ENCODE measurements at places on chromosomes 7 and 10.
A peak's percentile ranks its signal among the peaks of the same experiment; 100 is the strongest.

- peak; percentile 89 for DNase-seq
These were observed at the start of gene ATXN7L1 for GRCh38 chr7:105876091-105876963. Gene ATXN7L1 (minus strand): TSS chr7:105876599. CDS start chr7:105876558, 41 bp downstream.

DNA sequence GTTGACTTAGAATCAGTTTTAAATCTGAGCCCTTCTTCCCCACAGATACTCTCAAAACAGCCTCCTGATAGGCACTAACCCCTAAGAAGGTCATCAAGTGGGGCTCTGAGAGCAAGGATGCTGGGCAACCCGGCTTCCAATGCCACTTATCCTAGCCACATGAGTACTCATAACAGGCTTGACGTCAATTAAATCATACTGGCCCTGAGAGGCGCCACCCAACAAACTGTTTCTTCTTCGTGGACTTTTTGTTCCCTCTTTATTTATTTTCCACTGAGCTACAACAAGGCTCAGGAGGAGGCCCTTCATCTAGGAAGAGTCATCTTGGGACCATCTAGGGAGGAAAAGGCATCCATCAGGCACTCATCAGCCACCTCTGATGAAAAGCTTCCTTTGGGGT, 255.9 kb downstream of the KCNMA1 start:
- DNase-seq = no peak

DNA sequence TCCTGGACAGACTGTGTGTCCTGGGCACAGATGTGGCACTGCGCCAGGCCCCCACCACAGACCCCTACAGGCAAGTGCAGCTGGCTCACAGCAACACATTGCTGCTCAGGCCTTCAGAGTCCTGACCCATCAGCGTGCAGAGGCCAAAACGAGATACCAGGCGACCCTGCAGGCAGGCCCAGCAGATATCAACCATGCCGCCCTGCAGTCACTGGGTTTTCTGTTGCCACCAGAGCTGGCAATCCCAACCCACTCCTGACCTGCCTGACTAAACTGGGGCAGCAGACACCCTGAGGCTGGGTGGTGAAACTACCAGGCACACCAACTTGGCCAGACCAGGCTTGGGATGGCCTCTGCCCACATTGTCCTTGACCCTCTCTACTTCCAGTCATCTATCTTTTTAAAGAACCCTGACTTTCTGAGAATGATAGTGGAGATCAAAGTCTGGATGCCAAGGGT, 20.3 kb downstream of the ZCCHC24 start:
- DNase-seq = no peak

- DNase-seq = no peak
These were observed 35.5 kb downstream of the KDM7A start for GRCh38 chr7:140141256-140141655.

DNA sequence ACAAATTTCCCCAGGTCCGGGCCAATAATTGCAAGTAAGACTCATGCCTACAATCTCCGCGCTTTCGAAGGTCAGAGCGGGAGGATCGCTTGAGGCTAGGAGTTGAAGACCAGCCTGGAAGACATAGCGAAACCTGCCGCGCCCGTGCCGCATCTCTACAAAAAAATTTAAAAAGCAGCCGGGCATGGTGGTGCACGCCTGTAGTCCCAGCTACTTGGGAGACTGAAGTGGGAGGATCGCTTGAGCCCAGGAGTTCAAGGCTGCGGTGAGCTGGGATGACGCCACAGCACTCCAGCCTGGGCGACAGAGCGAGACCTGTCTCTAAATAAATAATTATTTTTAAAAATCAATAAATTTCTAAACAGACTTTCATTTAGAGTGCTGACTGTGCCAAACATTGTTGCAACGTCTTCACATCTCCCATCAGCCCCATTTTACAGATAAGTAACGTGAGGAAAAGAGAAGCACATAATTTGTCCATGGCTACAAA, 494 bp upstream of the CFAP43 start:
- no peak for DNase-seq

DNA sequence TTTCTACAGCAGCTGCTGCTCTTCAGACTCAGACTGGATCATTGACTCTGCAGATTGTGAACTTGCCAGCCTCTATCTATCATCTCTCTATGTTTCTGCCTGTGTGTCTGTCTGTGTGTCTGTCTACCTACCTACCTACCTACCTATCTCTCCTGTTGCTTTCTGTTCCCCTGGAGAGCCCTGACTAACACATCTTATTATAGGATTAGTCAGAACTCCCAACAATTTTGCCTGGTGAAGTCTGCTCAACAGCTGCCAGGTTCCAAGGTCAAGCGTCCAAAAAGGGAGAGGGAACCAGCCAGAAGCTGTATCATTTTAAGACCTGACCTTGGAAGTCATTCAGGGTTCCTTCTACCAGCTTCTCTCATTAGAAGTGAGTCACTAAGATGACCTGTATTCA, 579.0 kb upstream of the DPP6 start:
- no peak for DNase-seq

- DNase-seq = no peak
These were observed 142.0 kb downstream of the PTPN20 start for GRCh38 chr10:47053081-47053798.

DNA sequence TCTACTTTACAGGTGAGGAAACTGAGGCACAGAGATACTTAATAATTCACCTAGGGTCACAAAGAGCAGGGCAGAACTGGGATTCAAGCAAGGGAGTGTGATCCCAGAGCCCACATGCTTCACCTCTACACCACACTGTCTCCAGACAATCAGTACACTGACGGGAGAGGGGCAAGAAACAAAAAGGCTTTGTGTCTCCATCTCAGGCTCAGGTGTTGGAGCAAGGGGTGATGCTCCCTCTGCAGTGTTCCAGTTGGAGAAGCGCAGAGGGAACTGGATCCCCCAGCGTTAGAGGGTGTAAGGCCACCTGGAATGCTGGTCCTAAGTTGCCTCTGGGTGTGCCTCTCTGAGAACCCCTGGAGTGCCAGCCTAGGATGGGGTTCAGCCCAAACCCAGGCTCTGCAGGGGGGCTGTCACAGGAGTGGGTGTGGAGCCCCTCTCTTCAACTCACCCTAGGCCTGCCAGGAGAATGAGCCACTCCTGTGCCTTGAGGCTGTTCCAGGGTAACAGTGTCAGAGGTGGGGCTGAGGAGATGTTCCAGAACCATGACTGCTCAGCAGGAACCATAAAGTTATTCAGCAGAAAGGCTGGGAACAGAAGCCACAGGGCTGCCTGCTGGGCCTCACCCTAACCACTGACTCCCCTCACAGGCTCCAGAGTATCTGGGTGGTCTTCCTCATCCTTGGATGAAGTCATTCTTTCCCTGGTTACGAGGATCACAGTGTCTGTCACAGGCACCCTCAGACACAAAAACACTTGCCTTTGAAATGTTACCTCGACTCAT, 5.5 kb downstream of the RBP4 start:
- DNase-seq = no peak

GRCh38 chr10:71921324-71922027, 42.7 kb upstream of the CHST3 start:
- no peak for DNase-seq

DNA sequence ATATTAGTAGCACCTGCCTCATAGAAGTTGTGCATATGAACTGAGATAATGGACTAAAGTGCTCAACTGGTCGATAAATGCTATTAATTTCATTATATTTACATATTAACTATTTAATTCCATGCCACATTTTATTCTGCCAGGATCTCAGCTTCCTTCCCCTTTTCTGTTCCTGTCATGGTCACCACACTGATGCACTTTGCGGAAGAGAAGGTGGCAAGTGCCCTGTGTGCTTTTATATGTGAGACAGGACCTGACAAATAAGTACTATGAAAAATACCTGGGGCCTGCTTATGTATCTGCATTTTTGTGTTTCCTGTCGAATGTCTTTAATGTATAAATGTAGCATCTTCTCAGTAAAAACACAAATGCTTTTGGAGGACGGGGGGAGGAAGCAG, 12.2 kb downstream of the ATP6V0E2 start:
- DNase-seq = no peak

DNA sequence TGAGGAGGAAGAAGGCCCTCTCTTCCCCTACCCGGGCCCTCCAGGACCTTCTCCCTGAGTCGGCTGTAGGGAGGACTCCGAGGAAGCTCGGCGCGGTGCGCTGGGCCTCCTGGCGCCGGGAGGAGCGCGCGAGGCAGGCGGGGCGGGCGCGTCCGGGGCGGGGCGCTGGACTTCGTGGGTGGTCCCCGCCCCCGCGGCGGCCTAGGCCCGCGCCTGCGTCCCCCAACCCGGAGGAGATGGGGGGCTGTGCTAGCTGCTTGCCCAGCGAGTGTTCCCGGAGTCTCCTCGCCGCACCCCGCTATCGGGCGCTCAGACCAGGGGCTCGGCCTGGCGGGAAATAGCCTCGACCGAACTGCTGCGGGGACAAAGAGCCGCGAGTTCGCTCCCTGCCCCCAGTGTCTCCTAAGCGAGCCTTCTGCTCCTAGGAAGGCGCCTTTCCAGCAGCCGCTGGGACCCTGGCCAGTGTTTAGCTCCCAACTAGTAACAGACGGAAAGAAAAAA, 19.2 kb upstream of the SMO start:
- DNase-seq = no peak

GRCh38 chr7:129748356-129749109, 137.0 kb downstream of the NRF1 start:
- DNase-seq = no peak

DNA sequence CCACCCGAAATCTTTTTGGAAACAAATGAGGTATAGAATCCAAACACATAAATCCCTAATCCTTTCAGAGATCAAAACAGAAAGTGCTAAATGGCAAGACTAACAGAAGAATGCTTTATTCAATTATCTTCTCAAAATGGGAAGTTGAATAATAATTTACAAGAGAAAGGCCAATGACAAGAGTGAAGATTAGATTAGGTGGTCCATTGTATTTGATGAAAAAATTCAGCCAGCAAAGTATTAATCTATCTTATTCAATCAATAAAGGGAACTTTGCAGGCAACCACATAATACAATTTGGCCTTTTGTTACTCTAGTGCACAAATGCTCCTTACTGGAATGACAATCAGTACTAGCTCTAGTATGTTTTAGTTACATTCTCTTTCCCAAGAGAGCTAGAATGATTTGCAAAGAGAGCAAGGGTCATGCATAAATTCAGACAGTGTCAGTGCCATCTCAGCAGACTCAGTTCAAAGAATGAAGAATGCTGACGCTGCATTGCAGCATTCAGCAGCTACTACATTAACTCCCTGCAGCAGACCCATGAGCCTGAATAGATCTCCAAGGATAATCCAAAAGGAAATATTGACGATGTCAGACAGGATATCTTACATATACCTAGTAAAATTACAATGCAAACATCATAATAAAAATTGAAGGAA, 131.8 kb downstream of the ANK3 start:
- DNase-seq = no peak

GRCh38 chr10:28661035-28661434, 16.3 kb upstream of the BAMBI start:
- DNase-seq = peak; percentile 73

DNA sequence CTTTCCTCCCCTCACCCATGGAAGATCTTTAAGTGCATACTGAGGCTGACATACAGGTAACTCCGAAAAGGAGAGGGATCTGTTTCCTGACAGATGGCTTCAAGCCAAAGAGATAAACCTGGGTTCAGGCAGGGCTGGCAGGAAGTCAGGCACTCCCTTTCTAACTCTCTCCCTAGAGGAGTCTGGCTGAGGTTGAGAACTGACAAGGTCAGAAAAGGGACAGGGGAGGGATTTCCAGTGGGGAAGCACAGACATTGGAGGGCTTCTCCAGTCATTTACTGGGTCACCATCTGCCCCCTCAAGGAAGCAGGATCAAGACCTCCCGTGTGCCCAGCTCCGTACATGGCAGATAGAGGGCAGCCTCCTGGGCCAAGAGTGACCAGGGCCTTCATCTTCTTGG, 31.6 kb downstream of the TLX1 start:
- DNase-seq = no peak

DNA sequence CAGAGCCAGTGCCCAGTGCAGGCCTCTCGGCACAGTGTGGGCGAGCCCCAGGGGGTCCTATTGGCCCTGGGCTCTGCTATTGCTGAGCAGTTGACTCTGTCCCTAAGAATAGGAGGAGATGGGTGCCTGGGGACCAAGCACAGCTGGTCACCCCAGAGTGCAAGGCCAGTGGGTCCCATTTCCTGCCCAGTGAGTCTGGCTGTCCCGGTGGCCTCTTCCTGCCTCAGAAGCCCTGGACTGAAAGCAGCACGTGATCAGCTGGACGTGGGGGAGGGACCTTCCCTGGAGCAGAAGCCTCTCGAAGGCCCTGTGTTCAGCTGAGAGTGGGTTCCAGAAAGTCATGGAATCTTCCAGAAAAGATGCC, 42.0 kb downstream of the PWWP2B start:
- no peak for DNase-seq

DNA sequence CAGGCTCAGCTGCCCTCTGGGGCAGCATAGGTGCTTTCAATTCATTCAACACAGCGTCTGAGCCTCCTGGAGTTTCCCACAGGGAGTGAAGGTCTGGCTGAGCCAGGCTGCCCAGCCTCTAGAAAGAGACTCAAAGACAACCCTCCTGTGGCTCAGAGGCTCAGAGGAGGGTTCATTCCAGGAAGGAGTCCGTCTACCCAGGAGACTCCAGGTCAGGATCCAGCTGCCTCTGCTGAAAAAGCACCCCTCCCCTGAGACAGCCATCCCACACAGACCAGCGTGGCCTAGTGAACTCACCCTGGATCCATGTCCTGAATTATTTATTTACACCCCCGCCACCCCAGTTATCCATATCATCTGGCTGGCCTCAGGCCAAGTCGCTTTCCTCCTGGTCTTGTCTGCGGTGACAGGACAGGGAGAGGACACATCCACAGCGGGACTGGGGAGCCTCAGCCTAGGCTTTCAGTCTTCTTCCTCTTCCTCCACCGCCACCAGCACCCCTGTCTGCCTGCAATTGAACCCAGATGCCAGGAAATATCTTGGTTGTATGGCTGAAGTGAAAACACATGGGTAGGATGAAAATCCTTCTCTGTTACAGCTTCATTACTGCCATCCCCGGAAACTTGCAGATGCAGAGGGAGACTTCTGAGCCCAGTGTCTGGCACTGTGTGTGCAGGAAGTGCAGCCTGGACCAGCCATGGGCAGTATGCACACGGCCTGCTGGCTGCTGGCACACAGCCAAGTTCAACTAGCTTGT, 44.0 kb upstream of the COL13A1 start:
- no peak for DNase-seq

- DNase-seq = no peak
These were observed 254.3 kb downstream of the DYNC1I1 start for GRCh38 chr7:96026611-96027010.

GRCh38 chr10:112715581-112715980, 234.5 kb upstream of the TCF7L2 start:
- DNase-seq = no peak

- DNase-seq = no peak
These were observed 97.7 kb downstream of the ALOX5 start for GRCh38 chr10:45471531-45472310.

DNA sequence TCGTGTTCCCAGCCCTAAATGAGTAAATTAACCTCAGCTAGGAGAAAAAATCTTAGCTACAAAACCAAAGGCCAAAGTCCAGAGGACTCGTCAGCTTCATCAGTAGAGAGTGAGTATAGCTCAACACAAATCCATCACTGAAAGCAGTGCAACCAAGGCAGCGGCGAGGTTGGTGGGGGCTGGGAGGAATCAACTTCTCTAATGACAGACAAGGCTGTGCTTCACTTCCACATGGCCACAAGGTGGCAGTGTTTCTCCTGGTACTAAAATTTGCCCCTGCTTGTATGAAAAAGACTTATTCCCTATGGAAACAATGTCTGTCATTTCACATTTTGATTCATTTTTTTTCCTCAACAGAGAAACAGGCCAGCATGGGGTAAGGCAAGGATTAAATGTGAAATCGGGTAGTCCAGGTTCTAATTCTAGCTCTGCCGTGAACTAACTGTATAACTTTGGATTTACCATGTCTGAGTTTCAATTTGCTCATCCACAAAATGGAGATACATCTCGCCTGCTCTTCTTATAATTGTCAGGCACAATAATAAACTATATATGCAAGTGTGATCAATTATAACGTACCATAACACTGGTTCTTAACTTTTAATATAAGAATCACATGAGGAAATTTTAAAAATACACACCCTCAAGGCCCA, 39.3 kb downstream of the FAS start:
- DNase-seq = peak; percentile 55

Measured in non-pigmented ciliary epithelial cell (primary cell).